NCI-H510A treated with DMSO at 0.1 percent for 48 hours (cell line): ENCODE measurements at places on chromosomes 16 and 17.

DNA sequence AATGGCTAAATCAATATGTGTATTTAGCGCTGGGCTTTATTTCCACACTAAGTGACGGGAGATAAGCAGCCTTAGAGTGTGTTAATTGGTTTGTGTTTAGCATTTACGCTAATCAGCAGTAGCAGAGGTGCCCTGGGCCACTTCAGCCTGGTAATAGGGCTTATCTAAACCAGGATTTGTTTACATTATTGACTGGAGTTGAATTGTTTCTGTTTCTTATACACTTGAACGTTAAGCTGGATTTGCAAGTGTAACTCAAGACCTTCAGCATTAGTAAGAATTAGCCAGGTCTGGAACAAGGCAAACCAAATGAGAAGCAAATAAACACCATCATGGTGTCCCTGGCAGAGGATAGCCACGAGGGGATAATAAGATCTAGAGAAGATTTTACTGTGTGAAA is 313.6 kb downstream of the HS3ST4 start:
- DNase-seq: peak; percentile 88

DNA sequence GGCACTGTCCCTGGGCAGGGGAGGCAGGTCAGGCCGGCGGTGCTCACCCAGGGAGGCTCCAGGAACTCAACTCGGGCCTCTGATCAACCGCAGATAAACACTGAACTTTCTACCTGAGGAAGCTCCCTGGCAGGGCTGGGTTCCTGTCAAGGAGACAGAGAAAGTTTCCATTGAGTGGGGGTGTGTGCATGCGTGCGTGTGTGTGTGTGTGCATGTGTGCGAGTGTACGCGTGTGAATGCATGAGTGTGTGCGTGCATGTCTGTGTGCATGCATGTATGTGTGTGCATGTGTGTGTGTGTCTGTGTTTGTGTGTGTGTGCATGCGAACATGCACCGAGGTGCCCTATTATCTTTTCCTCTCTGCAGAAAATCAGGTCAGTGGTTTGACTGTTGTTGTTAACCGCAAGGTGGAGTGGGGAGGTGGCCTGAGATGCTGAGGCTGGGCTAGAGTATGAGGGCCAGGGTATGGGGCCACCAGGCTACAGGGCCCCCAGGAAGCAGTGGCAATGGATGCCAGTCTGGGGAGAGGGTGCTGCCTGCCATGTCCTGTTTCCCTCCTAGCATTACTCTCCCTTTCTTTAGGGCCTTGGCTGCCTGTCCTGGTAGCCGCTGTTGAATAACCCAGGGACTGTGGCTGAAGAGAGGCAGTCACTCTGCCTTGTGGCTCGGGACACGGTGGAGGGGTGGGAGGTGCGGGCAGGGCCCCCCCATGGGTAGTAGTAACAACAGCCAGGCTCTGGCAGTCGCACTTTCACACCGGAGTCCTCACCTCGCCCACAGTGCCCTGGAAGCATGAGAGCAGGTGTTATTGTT is 24.0 kb downstream of the CCR7 start:
- no peak for DNase-seq

DNA sequence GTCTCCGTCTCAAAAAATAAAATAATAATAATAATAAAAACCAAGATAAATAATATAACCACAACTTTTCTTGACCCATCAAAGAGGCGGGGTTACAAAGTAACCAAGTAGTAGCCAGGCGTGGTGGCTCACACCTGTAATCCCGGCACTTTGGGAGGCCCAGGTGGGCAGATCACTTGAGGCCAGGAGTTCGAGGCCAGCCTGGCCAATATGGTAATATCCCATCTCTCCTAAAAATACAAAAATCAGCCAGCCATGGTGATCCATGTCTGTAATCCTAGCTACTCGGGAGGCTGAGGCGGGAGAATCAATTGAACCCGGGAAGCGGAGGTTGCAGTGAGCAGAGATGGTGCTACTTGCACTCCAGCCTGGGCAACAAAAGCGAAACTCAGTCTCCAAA is 45.3 kb downstream of the ADCY9 start:
- no peak for DNase-seq

DNA sequence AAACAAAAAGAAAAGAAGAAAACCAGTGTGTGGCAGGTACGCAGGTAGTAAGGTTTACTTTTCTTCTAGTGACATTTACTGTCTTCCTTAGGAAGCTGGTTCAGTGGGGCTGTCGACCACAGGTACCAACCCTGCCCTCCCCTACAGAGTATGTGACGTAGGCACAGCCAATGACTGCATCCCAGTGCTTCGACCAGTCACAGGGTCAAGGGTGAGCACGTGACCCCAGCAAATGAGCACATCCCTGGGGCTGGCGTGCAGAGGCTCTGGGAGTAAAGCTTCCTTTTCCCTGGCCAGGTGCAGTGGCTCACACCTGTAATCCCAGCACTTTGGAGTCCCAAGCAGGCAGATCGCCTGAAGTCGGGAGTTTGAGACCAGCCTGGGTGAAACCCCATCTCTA is 38.9 kb upstream of the PLCG2 start:
- DNase-seq: no peak

DNA sequence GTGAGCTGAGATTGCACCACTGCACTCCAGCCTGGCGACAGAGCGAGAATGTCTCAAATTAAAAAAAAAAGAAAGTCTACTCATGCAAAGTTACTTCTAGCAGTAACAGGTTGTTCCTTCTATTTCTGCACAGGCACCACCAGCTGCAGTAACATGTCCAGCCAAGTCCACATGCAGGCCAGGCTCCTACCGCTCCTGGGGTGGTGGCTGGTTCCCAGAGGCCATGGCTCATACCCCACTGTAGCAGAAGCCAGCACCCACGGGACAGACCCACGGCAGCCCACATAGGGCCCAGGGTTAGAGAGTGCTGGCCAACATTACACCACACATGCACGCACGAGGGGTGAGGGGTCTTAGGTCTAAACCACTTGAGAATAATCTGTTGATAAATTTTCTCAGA is 26.7 kb upstream of the TRAP1 start:
- no peak for DNase-seq

DNA sequence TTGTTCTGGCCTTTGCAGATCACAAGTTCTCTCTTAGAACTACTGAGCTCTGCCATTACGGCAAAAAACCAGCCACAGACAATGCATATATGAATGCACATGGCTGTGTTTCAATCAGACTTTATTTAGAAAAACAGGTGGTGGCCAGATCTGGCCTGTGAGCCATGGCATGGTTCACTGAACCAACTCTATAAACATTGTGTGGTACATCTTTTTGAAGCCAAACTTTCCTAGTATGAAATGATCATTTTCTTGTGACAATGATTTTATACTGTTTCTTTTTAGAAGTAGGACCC is 65.9 kb upstream of the AMZ2 start:
- DNase-seq: no peak

- no peak for DNase-seq
Measured at GRCh38 chr17:74736513-74737298, at the start of gene RAB37. Gene RAB37, plus strand, starts transcription at chr17:74737256. Its CDS starts 17 bp downstream, at chr17:74737273.

DNA sequence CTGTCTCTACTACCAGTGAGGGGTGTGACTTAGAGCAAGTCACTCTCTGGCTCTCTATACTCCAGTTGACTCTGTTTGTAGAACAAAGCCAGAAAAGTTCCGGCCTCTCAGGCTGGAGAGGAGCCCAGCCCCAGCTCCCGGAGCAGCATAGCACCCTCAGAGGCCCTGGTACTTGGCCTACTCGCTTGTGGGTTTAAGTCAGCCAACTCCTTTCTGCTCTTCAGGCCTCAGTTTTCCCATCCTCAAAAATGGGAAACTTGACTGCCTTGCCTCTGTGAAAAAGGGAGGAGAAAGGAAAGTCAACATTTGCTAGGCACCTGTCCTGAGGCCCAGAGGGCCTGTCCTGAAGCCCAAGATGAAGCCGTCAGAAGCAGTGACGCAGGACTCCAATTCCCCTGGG is 1.1 kb downstream of the CHST6 start:
- DNase-seq: no peak

GRCh38 chr16:3865241-3865640 is 15.3 kb downstream of the CREBBP start:
- DNase-seq: no peak

DNA sequence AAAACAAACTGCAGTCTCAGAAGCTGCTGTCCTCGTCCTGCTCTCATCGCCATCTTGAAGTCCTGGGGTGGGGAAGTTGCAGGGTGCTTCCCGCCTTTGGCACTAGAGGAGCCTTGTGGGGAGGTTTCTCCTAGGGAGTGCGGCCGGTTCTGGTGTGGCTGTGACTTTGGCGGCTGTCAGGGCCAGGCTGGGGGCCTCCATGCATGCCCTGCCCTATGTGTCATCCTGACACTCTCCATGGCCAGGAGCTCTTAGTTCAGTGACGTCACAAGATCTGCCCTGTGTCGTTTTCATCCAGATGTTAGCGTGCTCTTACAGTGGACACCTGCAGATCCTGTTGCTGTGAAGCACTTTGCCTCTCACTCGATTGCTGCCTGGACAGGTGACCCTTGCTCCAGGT is 49.6 kb downstream of the PLD6 start:
- no peak for DNase-seq

- no peak for DNase-seq
Measured at GRCh38 chr17:81960130-81960958, 643 bp downstream of the NOTUM start.
